NCI-H510A treated with DMSO at 0.1 percent for 48 hours (cell line): ENCODE measurements at places on chromosomes 11 and 22.

DNA sequence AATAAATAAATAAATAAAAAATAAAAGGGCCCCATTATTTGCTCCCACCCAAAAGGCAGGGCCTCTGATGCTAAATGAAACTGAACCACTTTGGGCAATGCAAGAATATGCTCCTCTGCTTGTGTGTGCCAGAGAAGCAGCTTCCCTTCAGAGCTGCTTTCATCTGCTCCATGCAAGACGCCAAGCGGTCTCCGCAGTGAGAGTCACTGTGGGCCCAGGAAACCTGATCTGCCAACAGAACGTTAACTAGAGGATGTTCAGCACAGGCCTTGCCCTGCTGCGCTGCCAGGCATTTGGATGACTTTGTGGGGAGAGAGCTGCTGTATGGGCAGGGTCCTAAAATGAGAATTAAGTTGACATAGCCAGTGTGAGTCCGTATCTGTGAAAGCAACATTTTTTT is 43.7 kb upstream of the APOA1 start:
- DNase-seq, result no peak

DNA sequence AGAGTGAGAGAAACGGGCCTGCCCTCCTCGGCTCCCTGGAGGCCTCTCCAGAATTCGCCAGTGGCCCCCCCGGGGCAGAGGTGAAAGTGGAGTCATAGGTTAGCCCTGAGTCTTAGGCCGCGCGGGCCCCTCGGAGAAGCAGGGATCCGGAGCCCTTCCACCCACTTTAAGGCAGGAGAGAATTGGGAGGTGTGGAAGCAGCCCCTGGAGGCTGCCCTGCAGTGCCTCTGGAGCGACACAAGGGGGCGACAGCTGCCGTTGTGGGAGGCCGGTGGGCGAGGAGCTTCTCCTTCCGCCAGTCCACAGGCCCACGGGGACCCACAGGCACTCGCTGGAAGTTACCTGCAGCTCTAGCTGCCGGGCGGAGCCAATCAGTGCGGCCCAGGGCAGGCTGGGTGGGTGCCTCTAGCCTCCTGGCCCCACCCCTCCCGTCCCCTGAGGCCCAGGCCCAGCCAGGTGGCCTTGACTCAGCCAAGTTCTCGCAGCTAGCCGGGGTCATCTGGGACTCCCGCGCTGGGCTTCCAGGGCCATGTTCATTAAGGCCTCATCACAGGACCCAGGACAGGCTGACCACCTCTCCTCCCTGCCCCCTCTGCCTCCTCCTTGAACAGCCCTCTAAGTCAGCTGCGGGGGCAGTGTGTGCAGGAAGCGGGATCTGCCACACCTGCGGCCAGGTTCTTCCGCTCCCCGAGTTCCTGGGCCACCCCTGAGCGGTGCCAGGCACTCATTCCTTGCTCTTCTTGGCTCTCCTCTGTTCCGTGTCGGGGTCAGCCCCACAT is 5.0 kb downstream of the DGKZ start:
- DNase-seq, result no peak

DNA sequence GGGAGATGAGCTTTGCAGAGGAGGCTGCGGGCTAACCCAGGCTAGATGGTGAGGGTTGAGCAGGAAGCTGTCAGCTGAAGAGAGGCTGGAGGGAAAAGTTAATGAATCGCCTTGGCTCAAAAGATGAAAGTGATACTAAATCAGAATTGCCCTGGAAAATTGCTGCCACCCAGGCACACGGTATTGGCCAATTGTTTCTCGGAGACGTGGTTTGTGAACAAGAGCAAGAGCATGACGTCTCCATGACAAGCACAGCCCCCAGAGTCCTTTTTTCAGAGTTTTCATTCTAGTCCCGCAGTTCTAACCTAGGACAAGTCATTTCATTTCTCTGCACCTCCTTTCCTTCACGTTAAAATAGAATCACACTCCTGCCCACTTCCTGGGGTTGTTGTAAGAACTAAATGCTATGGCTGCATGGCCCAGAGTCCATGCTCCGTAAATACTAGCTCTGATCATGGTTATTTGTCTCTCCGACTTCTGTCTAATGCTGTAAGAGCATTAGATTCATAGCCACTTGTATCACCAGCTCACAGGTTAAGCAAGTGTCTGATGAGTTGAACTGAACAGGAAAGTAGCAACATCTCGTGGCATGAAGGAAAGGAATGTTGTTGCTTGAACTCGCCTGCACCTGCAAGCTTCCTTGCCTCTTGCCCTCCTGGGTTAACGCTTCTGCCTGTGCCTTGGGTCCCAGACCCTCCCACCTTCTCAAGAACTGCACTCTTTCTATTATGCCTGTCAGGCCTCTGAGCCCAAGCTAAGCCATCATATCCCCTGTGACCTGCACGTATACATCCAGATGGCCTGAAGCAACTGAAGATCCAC is 33.8 kb upstream of the NUP50 start:
- DNase-seq, result no peak

DNA sequence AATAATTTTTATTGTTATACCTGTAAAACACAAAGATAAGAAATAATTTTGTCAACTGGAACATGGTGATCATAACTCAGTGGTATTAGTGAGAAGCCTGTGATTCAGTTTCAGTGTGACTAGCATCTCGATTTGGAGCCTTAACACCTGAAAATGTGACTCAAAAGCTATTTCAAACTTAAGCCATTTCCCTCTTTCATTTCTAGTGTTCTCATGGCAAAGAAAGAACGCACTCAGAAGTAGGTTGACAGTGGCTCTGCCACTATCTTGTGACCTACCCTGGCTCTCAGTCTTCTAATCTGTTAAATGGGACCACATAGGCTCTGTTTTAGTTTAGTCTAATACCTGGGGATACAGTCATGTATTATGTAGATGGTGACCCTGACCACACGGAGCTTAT is 62.7 kb downstream of the ISX start:
- no peak for DNase-seq

DNA sequence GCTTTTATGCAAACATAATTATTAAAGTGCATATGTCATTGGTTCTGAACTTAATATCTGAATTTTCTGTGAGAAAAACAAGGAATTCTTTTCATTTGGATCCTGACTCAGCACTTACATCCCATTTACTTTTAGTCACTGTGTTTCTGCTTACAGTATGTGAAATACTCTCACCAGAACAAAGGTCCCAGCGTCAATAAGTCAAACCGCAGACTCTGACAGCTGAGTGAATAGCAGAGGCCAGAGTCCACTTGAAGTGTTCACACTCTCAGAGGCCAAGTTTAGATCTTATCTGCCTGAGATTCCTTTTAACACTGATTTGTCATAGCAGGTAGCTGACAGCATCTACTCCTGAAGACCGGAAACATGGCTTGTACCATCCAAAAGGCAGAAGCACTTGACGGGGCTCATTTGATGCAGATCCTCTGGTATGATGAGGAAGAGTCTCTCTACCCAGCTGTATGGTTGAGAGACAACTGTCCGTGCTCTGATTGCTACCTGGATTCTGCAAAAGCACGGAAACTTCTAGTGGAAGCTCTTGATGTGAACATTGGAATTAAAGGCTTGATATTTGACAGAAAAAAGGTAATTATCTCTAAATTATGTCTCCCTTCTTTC is 14.6 kb downstream of the BBOX1 start:
- DNase-seq, result no peak

DNA sequence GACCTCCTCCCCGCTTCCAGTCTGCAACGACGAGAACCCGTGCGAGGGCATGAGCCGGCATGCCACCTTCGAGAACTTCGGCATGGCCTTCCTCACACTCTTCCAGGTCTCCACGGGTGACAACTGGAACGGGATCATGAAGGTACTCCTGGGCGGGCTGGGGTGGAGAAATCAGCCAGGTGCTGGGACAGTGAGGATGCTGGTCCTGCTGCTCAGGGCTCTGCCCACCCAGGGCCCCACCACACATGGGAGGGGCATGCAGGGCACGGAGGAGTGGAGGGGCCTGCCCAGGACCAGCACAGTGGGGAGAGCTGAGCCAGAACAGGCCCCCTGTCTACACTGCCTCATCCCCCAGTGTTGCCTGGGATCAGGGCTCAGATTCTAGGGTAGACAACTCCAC is 107.4 kb downstream of the CACNA1I start:
- no peak for DNase-seq

- DNase-seq, result no peak
These were observed 34.0 kb downstream of the AMBRA1 start for GRCh38 chr11:46559815-46560214.

DNA sequence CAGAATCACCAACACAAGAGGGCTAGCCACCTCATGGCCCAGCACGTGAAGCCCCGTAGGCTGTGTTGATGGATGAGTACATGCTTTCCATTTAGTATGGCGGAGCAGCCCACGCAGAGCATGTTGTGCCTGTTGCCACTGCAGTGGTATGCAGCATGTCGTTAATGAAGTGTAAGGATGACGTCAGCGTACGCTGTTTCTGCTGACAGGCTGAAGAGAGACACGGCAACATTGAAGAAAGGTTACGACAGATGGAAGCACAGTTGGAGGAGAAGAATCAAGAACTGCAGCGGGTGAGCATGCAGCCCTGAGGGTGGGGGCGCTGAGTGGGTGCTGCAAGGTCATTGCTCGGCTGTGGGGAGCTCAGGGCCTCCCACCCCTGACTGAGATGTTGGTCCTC is 62.8 kb downstream of the PPFIA1 start:
- DNase-seq, result no peak

DNA sequence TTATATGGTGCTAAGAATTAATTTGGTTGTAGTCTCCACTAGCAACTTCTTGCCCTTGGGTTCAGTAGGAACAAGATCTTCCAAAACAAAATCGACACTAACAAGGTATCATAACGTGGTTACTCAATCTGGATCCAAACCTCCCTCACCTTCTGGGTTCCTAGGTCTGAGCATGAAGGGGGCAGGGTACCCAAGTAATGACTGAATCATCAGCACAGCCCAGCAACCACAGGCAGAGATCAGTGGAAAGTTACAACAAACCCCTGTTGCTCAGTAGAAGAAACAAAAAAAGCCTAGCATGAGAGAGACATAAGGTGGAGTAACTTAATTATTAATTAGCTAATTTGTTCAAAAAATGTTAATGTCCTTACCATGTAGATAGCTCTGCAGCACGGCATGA is 221.4 kb downstream of the BLID start:
- no peak for DNase-seq

DNA sequence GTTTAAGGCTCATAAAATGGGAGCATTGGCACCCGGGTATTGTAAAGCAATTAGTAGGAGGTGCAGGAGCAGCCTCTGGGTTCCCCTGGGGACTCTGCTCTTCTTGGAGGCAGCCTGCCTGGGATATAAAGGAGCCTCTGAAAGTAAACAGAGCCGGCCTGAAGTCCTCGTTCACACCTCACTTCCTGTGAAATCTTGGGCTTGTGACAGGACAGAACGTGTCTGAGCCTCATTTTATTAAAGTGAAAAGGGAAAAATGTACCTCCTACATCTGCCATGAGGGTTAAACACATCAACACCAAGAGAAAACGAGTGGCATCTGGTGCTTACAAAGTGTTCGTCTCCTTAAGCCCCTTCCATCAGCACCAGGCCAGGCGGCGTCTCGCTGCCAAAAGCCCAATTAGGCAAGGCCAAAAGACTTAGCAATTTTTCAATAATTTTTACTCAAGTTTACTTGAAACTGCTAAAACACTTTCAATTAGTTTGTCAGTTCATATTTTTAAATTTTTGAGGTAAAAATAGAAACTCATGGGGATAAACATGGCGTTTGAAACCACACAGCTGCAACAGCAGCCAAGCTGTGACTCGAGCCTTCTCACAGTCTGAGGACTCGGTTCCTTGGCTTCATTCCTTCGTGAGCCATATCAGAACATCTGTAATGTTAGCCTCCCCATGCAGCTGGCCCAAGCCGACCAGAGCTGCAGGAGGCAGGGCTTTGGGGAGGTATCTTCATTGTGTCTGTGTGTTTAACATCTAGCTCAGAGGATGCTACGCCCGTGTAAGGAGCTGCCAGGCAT is 33.6 kb downstream of the MAP6 start:
- peak; percentile 20 for DNase-seq

- no peak for DNase-seq
These were observed 40.3 kb upstream of the SMCO4 start for GRCh38 chr11:93583490-93583889.
